ENCODE measurements at places on chromosomes 6 and 20.

GRCh38 chr20:46253391-46253790 lies 54.9 kb downstream of the CDH22 start:
- DNase-seq = no peak

GRCh38 chr20:48706116-48706656 lies 121.6 kb downstream of the PREX1 start:
- DNase-seq = no peak

GRCh38 chr20:48292806-48293205 lies 507.5 kb upstream of the SULF2 start:
- no peak for DNase-seq

GRCh38 chr20:40568200-40568599 lies 120.8 kb downstream of the MAFB start:
- no peak for DNase-seq

DNA sequence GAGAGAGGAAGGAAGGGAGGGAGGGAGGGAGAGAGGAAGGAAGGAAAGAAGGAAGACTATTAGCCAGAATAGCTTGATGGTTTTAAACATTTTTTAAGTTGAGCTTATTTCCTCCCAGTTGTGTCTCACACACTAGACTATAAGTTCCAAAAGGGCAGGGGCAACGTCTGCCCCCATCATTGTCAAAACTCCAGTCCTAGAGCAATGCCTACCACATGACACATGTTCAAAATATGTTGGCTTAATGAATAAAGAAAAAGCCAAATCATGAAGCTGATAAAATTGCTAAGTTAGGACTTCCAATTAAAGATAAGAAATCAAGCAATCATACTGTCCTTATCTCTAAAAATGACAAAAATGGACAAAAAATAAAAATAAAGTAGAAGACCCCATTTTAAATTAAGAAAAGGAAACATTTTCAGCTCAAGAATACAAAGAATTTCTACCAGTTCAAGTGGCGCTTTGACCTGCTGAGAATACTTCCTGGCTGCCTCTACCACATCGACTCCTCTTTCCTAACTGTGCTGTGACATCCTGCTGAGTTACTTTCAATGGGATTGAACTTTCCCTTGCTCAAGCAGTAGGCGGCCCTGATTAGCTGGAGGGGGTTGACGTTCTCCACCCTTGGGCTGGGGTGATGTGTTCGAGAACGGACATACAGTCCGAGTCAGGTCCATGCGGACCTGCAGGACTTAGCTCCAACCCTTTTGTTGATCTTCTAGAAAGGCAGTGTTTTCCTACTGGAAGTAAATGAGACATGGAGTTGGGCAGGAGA lies 283.9 kb upstream of the FOXQ1 start:
- DNase-seq = no peak

DNA sequence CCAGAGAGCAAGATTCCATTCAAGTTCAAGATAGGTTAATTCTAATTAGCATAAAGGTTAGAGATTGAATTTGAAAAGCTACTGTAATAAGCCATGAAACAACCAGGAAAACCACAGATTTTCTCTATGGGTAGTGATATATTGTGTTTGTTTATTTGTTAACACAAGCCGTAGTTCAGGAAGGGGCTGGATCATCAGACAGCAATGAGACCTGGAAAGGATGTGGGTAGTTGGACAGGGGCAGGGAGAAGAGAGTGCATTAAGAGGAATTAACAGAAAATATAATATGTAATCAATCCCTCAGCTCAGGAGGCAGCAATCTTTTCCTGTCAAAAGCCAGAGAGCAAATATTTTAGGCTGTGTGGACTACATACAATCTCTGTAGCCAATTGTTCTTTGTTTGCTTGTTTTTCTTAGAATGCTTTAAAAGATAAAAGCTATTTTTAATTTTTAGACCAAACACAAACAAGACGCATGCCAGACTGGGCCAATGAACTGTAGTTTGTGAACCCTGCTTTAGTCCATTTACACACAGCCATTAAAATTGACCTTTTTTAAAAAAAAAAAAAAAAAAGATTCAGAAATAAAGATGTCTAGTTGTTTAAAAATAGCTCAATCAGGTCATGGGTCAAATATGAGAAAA lies 398.7 kb upstream of the MARCKS start:
- no peak for DNase-seq

- DNase-seq = peak; percentile 40
Observed at GRCh38 chr6:154606457-154606856, 96.0 kb upstream of the CNKSR3 start.

Data from CD4-positive, alpha-beta T cell (primary cell).